ENCODE measurements at places on chromosomes 7 and 10. TPM values are rescaled to one million over a fixed set of nuclear protein-coding genes. Genes with fewer than 3 reads are reported as not detected.
A peak's percentile ranks its signal among the peaks of the same experiment; 100 is the strongest.

- DNase-seq, result no peak
Observed at GRCh38 chr10:68655620-68656126, 65.4 kb upstream of the CCAR1 start.

- DNase-seq, result no peak
Observed at GRCh38 chr10:23358357-23358756, 13.8 kb upstream of the C10orf67 start.

The GNAT3 gene
- not detected for total RNA-seq

DNA sequence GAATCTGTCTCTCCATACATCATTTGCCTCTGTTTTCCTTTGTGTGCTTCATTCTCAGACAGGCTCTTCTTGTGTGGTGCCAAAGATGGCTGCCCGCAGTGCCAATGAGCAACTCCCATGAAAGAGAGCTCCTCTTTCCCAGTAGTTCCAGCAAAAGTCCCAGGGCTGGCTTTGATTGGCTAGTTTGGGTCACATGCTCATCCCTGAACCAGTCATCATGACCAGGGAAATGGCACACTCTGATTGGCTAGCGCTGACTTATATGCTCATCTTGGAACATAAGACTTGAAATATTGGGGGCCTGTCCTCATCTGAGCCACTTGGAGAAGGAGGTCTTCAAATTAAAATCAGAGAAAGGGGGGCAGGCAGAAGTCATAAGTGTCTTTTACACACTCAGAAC lies 112.7 kb downstream of the CDH23 start:
- DNase-seq, result no peak

DNA sequence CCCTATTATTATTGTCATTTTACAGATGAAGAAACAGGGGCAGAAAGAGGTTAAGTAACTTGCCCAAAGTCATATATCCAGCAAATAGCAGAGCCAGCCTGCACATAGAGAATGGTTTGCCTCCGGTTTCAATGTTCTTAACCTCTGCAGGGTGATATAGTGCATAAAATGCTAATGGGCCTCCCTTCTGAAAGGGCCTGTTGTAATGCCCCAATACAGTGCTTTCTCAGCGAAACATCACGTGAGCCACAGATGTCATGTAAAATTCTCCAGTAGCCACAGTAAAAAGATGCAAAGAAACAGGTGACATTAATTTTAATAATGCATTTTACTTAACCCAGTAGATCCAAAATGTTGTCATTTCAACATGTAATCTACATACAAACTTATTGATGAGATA lies 38.1 kb downstream of the LRGUK start:
- DNase-seq, result no peak

- no peak for DNase-seq
Observed at GRCh38 chr7:130144312-130145171, 60.7 kb downstream of the TMEM209 start.

The OGDHL gene
- not detected for total RNA-seq

- no peak for DNase-seq
Observed at GRCh38 chr7:102873470-102874165, 39.2 kb upstream of the LRRC17 start.

The UNCX gene
- not detected for total RNA-seq

DNA sequence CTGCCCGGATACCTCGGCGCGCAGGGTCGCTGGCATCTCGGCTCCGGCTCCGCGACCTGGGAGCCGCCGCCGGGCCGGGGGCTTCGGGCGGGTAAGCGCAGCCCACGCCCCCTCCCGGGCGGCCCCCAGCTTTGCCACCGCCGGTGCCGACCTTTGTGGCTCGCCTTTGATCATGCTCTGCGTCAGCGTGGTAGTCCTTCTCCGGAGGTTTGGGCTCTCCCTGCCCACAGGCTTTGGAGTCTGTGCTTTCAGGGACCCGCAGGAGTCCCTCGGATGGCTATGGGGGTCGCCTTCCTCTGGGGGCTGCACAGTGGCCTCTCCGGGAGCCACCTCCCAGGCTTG lies 7.3 kb downstream of the ATP6V1F start:
- no peak for DNase-seq

DNA sequence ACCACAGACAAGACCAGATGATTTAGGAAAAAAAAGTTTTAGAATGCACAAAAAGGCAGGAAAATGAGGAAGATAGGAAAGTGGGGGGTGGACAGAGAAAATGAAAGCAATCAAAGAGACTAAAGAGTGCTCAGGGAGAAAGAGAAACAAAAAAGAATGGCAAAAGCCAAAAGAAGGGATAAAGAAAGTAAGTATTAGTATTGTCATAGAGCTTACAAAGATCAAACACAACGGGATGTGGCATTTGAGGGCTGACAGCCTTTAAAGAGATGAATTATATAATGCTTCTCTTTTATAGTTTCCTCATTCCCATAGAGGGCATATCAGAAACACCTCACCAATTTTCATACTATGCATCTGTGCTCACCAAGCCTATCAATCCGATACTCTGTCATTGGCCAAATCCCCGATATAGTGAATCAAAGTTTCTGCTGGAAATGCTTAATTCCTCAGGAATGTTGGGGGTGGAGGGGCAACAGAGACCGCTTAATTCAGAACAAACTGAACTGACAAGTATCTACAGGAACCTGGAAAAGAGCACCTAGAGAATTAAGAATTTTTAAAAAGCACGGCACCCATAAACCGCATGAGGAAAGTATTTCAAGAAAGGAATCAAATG lies 2.7 kb downstream of the COG5 start:
- DNase-seq, result no peak

DNA sequence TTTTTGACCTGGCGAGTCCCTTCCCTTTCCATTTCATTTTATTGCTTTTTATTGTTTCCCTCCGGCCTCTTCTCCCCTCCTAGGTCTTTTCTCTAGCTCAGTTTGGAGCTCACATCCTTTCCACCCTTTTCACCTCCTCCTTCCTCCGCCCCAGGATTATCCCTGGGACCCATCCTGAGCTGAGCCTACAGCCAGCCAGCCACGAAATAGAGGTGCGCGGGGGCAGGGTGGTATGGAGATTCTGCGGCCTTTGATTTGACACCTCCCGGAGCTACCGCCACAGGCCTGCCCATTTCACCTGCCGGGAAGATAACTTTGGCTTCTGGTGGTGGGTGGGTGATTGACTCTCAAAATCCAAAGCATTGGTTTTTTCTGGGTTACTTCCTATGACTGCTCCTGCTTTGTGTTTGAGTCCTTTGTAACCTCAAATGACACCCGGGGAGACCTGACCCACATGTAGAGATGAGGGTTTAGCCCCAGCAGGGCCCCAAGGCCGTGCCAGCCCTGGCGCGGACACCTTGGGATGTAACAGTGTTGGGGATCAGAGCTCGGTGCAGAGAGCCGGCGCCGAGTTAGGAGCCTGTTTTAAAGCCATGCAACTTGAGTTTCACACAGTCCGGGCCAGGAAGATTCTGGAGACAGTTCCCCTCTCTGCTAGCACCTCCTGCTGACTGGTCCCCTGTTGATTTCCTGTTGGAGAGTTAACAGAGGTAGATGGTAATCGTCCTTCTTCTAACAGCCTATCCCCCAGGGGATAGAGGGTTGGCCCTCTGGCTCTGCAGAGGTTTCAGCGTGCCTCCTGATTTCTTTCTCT lies 1.5 kb downstream of the DUSP5 start:
- DNase-seq, result peak; percentile 61

The ADIRF gene
- 599 TPM for total RNA-seq

The SOSTDC1 gene
- 1.4 TPM for total RNA-seq

GRCh38 chr10:110774069-110775019 lies 97.4 kb upstream of the PDCD4 start:
- no peak for DNase-seq

DNA sequence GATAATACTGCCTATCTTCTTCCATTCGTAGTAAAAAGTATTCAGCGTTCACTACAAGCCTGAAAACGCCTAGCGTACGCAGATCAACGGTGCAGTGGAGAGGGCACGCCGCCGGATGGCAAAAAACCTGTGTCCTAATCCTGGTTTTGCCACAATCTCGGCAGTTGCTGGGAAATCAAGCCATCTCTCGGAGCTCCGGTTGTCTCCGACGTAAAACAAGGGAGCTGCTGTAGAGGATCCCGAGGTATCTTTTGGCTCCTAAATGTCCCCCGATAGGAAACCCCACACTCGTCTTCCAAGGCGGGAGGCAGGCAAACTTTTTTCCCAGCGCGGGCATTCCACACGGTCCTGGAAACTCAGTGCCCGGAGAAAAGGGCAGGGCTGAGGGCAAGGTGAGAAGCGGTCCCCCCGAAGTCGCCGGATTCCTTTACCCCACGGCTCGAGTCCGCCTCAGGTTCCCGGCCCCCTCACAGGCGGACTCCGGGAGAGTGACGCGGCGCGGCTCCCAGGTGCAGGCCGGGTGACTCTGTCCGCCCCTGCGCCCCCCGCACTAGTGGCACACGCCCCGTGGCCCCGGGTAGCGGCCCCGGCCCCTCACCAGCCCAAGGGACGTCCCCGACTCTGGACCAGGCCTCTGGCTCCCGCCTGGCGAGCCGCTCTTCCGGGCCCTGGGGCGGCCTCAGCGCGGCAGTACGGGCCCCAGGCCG lies 649 bp downstream of the IDE start:
- DNase-seq, result no peak

Data from sciatic nerve (tissue), 2 donors.